Adrenal gland (tissue), 19 donors: ENCODE measurements at places on chromosomes 16 and 17.

- H3K27ac ChIP-seq: no peak overlapping the region
- H3K4me1 ChIP-seq: peaks cover 18% of the 10 kb centered on the region
- H3K36me3 ChIP-seq: no peaks in the 10 kb centered on the region
- H3K4me3 ChIP-seq: no peak overlapping the region
- DNase-seq: no peak
- no peaks in the 10 kb centered on the region for H3K27me3 ChIP-seq
These were observed 212.6 kb upstream of the GSE1 start for GRCh38 chr16:85400305-85401205.

DNA sequence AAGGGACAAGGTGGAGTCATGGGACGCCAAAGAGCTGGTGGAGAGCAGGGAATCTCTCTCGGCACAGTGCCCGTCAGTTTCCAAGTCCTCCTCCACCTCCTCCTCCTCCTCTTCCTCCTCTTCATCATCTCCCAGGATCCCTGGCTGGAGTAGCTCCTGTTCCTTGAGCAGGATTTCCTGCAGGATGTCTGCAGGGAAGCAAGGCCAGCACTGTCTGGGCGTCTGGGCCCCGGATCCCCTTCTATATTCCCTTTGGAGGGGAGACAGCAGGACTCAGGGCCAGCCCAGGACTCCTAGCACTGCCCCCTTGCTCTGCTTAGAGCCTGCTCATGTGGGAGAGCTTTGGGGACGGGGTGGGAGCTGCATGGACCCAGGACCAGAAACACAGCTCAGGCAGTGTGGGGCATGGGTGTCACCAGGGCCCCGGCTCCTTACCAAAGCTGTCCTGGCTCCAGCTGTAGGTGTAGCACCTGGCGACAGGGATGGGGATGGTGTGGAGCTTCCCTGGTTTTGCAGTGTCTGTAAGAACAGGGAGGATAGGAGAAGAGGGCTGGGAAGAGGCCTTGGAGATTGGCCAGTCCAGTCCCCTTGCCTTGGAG lies 21.3 kb upstream of the PIK3R6 start:
- H3K27ac ChIP-seq: no peak overlapping the region
- H3K36me3 ChIP-seq: no peaks in the 10 kb centered on the region
- H3K4me3 ChIP-seq: no peak overlapping the region
- H3K4me1 ChIP-seq: no peaks in the 10 kb centered on the region
- no peak for DNase-seq

DNA sequence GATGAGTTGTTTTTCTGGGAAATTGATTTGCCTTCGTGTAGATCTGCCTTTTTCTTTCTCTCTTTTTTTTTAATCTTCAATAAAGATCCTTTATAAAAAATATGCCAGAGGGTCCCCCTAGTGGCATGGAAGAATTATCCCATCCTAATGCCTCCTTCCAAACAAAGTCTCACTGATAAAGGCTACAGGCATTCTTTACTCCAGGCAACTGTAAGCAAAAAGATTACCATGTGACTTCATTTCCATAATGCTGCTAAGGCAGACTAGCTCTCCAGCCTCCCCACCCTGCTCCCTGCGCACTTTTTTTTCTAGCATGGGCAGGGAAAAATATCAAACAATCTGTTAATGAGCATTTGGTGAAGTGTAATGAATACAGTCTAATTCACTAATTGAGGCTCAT lies 220.2 kb upstream of the CDH8 start:
- no peak overlapping the region for H3K27ac ChIP-seq
- no peaks in the 10 kb centered on the region for H3K27me3 ChIP-seq
- DNase-seq: no peak
- H3K36me3 ChIP-seq: no peaks in the 10 kb centered on the region
- H3K4me1 ChIP-seq: no peaks in the 10 kb centered on the region

GRCh38 chr17:28008513-28008912 lies 34.0 kb upstream of the NLK start:
- no peaks in the 10 kb centered on the region for H3K4me1 ChIP-seq
- no peaks in the 10 kb centered on the region for H3K27me3 ChIP-seq
- H3K27ac ChIP-seq: no peak overlapping the region
- H3K36me3 ChIP-seq: no peaks in the 10 kb centered on the region
- no peak overlapping the region for H3K4me3 ChIP-seq

GRCh38 chr16:68396481-68396880 lies 51.8 kb downstream of the SMPD3 start:
- H3K4me3 ChIP-seq: no peak overlapping the region
- H3K27ac ChIP-seq: no peak overlapping the region
- H3K27me3 ChIP-seq: no peaks in the 10 kb centered on the region
- H3K4me1 ChIP-seq: peaks cover 3% of the 10 kb centered on the region
- no peaks in the 10 kb centered on the region for H3K36me3 ChIP-seq
- DNase-seq: peak; percentile 56
